ENCODE measurements at places on chromosomes 5 and 9.

DNA sequence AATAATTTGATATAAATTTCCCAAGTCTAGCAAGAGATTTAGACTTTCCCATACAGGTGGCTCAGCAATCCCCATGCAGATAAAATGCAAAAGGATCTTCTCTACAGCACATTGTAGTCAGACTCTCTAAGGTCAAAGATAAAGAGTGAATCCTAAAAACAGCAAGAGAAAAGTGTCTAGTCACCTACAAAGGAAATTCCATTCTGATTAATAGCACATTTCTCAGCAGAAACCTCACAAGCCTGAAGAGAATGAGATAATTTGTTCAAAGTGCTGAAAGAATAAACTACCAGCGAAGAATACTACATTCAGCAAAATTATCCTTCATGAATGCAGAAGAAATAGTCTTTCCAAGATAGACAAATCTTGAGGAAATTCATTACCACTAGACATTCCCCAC is 493.3 kb downstream of the PRELID2 start:
- peak; percentile 14 for DNase-seq

DNA sequence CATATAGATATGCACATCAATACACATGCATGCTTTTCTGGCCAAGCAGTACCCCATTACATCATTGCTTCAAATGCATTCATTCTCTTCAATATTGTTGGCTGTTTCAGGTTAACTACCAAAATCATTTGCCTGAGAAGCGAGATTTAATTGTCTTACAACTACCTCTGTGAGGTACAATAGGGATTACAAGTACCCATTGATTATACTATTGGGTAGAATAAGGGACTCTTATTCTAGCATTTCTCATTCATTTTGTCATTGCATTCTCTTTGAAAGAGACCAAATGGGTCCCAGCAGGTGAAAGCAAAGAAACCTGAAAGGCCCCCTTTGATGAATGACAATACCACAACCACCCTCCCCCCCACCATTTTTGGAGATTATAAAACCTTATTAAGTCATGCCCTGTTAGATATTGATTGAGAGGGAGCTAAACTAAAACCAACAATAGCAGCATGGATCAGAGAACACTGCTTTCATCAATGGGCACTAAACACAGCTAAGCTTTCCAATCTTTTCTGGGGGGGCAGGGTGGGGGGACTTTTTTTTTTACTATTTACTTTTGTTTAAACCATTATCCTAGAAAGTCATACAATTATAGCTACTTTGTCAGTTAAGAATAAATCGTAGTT is 375.0 kb upstream of the CCNH start:
- DNase-seq = no peak

DNA sequence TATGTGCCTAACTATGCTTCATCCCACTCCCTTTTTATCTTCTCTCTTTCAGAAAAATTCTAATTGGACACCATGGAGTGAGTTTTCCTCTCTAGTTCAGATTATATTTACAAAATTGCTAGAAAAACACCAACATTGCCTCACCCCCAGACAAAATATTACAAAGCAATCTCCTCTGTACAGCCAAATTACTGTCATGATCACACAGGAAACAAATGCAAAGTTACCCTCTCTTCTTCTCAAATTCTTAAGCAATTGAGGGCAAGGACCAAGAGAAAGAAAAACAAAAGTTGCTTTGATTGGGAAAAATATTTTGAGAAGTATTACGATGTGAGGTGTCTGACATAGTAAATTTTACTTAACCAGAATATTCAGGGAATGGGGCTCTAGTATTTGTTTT is 30.8 kb upstream of the ABCA1 start:
- DNase-seq = peak; percentile 11

DNA sequence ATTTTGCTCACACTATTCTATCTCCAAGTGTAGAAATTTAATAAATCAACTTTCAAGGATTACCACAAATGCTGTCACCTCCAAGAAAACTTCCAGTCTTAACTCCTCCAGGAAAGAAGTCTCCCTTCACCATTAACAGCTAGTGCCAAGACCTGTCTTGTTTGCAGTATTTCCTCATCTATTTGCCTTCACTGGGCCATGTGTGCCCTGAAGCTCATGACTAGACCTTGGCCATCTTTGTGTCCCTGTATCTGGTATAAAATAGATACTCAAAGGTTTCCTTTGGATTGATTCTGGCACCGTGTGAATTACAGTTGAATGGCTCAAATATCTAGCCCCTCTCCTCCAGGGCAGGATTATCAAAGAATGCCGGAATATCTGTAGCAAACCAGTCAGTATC is 346.7 kb upstream of the KLF4 start:
- DNase-seq = no peak

DNA sequence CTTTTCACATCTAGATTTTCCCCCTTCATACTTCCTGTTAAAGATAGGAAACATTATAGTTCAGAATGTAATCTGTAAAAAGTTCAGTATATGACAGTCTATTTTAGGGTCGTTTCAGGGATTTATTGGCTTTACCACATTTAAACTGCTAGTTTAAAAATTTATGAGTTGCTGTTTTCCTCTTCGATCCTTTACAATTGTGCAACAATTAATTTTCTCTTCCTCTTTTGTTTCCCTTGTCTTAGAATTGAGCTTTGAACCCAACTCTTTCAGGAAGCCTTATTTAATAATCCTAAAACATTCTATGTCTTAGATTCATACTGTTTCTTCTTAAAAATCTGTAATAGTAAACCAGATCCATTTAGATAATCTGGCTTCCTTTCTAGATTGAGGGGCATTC is 16.4 kb downstream of the ZSWIM6 start:
- no peak for DNase-seq

- no peak for DNase-seq
These were observed 85.2 kb downstream of the MRPS27 start for GRCh38 chr5:72234868-72235267.

GRCh38 chr9:35690614-35691333 is 1.0 kb upstream of the TPM2 start:
- DNase-seq = peak; percentile 52

- no peak for DNase-seq
These were observed 500.9 kb downstream of the EFNA5 start for GRCh38 chr5:107169867-107170266.

DNA sequence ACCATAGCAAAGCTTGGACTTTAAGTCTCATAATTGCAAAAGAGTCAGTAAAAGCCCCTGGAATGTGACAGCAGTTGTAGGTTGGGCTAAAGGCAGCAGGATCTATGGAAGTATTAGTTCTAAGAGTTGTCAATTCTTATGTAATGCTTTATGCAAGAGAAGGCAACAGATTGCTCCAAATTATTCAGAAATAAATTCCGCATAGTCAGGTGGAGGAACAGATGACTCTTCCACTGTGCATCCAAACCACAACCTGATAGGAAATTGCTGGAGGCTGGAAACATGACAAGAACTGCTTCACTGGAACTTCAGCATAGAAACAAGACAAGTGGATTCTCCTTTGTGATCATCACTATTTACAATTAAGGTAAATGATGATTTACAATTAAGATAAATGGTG is 101.0 kb downstream of the STARD4 start:
- DNase-seq = no peak

- DNase-seq = peak; percentile 24
These were observed 13.7 kb upstream of the ROR2 start for GRCh38 chr9:91963711-91964240.

GRCh38 chr9:88652876-88653275 is 117.9 kb downstream of the NXNL2 start:
- no peak for DNase-seq

DNA sequence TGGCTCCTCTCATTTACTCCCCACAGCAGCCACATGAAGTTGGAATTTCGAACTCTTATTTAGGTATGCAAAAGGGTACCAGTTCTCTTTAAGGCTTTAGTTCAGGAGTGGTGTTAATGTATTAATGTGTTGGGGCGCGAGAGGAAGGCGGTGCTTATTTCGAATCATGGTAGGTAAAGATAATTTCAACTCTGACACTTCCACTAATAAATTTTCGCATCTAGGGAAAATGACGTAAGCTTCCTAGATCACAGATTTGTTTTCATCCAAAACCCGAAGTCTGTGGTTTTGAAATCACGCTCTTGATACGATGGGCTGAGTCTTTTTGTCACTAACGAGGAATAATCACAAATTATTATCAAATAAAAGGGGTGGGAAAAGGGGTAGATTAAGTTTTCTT is 681 bp downstream of the PPWD1 start:
- DNase-seq = no peak

DNA sequence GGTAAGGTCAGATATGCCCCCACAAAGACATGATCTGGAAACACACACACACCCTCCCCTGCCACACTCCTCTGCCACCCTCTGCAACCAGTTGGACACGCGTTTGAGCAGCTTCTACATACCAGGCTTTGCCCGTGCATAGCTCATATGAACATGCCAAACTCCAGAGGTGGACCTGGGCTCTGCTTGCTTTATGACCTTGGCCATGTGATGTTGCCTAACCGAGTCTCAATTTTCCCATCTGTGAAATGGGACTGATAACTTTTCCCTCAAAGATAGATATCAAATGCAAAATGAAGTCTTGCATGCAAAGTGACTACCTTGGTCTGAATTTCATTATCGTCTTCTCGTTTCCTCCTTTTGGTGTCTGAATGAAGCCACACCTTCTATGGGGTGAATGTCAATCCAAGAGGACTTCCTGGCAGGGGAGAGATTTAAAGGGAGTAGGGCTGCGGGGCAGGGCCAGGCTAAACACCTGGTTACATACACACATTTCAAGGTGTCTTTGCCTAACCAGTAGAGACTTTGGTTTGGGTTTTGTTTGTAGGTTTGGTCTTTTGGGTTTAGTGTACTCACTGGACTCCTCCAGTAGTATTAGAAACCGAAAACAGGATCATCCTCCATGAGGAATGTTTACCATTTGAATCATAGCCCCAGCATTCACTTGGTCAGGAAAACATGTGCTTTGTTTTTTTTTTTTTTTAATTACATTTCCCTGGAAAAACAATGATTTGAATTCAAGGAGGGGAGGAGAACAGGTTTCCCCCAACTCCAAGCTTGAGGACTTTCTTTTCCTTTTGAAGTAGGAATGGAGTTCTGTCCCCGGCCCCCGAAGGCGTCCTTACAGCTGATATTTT is 63.2 kb downstream of the COL27A1 start:
- no peak for DNase-seq

GRCh38 chr9:111728617-111729366 is 65.9 kb downstream of the SHOC1 start:
- peak; percentile 93 for DNase-seq

GRCh38 chr5:64417390-64417789 is 88.4 kb upstream of the RGS7BP start:
- DNase-seq = peak; percentile 2

Data from MCF 10A (cell line).